ENCODE measurements at places on chromosomes 6 and 20.

GRCh38 chr6:110823146-110823545 lies 7.9 kb upstream of the CDK19 start:
- peak; percentile 20 for DNase-seq

DNA sequence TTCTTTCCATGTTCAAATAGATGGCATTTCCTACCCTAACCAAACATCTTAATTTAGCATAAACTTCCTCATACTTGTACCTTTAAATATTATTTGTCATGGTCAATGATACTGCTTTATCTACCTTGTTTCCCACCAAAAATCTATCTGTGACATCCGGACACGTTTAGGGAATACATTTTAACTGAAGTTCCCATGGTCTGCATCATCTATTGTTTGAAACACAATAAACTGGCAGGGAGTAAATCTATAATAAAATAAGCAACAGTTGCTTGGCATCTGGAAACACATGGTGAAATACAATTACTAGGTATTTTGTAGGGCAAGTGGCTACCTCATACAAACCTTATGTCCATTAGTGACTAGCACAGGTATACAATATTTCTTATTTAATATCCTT lies 289.1 kb downstream of the GJA1 start:
- DNase-seq = no peak

DNA sequence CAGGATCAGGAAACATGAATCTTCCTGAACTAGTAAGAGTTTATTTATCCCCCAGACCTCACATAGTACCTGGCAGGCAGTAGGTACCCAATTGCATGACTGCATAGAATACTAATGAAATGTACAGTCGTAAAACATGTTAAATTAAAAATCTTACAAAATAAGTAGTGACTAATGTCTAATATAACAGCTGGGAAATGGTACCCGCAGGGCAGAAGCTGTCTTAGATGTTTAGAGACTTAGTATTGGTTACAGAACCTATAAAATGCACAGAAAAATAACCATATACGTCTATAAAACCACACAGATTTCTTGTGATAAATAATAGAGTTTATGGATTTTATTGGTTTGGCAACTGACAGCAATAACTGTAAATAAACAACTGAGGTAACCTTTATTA lies 139.1 kb upstream of the GMDS start:
- peak; percentile 6 for DNase-seq

DNA sequence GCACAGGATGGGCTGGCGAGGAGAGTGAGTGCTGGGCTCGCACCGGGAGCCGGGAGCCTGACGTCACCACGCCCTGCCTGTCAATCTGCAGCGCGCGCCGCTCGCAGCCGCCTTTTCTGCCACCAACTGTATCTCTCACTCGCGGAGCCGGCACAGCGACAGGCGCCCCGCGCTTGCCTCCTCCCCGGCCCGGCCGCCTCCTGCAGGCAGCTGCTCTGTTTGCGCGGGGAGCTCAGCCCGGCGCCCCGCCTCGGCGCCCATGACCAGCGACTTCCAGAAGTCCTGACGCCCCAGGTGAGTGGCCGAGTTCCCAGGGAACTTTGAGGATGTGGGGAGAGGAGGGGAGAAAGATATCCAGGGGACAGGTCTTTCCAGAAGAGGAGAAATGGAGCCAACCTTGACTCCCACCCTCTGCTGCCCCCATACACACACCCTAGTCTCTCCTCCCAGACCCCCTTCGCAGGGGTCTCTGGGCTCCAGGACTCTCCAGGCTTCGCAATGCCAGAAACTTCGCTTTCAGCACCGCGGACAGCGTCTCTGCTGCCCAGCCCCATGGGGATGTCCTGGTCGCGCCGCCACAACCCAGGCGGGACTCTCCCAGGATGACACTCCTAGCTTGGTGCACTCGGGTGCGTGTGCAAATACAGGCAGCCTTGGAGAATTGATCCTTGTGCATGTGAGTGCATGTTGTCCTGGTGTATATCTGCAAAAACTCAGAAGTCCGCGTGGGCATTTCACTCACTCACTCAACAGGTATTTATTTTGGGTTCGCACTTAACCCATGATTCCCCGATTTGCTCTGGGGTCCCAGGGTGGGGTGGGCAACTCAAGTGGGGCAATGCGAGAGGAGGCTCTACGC lies at the start of gene GPR6:
GPR6 (plus strand) TSS at position 138 of the 859 bp plus-strand sequence. CDS start 802 bp downstream, outside the sequence.
- peak; percentile 65 for DNase-seq

GRCh38 chr6:26296556-26296856 lies 68.5 kb upstream of the BTN3A2 start:
- DNase-seq = no peak

- DNase-seq = peak; percentile 49
Measured at GRCh38 chr6:129893640-129894039, 32.5 kb upstream of the TMEM244 start.

DNA sequence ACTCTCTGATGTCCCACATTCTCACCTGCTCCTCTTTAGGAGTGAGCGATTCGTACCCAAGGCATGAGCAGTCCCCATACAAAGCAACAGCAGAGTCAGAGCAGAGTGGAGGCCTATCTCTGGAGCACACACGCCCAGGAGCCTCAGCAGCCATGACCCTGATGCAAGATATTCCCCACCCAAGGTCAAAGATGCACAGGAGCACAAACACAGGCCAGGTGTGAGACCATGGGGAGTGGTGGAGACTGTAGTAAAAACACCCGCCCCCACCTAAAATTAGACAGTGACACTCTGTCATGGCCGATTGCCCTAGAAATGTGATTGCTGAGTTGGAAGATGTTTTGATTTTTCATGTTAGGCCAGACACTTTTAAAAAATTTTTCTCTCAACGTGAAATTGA lies 21.4 kb downstream of the RRBP1 start:
- DNase-seq = no peak

DNA sequence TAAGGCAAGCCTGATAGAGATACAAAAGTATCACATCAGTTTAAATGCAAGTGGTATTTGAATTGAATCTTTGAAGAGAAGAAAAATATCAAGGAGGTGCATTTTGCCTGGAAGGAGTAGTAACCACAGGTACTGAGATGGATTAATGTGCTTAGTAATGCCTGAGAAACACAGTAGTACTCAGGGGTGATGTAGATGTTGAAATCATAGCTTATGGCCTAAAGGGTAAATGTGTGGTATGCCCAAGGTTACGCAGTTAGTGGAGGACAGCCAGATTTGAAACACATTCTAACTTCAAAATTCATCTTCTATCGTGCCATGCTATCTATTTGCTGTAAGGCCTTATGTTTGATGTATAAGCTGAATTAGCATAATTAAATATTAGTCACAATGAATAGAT lies 55.9 kb downstream of the STXBP5 start:
- no peak for DNase-seq

GRCh38 chr6:19979059-19979458 lies 141.9 kb downstream of the ID4 start:
- DNase-seq = peak; percentile 7

- peak; percentile 87 for DNase-seq
Measured at GRCh38 chr6:14270925-14271788, 153.6 kb downstream of the CD83 start.

GRCh38 chr20:46739431-46740213 lies 30.2 kb downstream of the SLC2A10 start:
- peak; percentile 16 for DNase-seq

- DNase-seq = peak; percentile 32
Measured at GRCh38 chr20:43681468-43681942, 14.6 kb downstream of the MYBL2 start.

- DNase-seq = peak; percentile 5
Measured at GRCh38 chr6:167056370-167056769, 57.2 kb downstream of the CEP43 start.

DNA sequence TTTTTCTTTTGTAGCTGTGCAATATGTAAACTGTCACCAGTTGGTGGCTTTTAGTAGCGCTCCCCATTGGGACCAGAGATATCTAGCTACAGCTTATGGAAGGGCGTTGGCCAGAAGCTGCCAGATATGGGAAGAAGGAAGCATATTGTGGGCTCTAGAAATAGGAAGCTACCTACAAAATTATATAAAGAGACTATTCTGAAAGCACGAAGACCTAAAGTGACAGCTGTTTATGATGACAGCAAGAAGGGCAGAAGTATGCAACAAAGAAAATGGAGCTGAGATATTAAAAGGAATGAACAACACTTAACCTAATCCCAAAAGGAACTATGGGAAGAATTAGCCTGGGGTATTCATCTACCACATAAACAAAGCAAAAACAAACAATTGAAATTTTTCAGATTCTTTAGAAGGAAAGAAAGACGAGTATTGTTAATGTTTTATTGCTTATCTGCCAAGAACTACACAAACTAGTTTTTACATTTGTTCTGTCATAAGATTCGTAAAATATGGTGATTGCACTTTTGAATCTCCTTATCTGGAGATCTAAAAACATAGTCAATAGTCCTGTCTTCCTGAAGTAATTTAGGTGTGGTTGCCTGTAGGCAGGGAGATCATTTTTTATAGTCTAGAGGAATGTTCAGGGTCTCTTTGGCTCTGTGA lies 81.6 kb downstream of the NCOA7 start:
- peak; percentile 75 for DNase-seq
